ENCODE measurements at places on chromosomes 12 and 14.

- DNase-seq = no peak
These were observed 87.3 kb downstream of the DYRK2 start for GRCh38 chr12:67735868-67736267.

- DNase-seq = no peak
These were observed 161.2 kb downstream of the CAPZA3 start for GRCh38 chr12:18899162-18899561.

DNA sequence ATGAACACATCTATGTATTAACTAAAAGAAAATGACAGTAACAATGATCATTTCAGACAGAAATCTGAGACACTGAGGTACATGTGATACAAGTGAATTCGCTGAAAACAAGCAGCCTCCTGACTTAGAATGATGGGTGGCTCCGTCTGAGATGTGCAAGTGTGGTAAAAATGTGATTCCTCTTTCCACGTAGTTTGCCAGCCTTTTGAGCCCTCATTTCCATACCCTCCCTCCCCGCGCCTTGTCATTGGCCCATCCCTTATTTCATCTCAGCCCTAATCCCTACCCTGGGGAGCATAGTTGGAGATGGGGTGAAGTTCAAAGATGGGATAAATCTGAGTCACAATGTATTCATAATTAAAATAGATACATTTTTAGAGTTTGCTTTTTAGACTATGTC lies 107.8 kb downstream of the BMP4 start:
- DNase-seq = no peak

DNA sequence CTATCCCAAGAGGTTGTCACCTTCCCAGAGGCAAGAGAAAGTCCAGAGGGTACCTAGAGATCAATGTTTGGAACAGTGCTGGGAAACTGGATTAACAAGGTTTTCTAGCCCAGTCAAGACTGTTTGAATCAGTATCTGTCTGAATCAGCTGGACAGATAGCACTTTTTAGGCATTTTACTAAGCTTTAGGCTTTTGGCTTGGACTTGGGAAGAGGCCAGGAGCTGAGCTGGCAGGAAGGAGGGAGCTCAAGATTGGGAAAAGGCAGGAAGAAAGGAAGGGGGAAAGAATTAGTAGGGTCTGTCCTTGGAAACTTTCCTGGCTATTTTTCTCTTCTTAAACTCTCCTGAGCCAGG lies 8.3 kb downstream of the IKZF4 start:
- no peak for DNase-seq

DNA sequence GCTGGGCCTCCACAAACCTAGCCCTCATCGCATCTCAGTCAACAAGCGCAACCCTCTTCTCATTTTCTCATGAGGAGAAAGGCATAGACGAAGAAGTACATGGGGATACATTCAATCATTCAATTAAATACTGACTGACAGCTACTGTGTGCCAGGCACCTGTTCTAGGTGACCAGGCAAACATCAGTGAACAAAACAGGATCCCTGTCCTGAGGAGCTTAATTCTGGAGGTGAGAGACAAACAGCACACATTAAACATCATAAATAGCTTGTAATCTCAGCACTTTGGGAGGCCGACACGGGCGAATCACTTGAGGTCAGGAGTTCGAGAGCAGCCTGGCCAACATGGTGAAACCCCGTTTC lies 362 bp upstream of the ACYP1 start:
- DNase-seq = no peak

DNA sequence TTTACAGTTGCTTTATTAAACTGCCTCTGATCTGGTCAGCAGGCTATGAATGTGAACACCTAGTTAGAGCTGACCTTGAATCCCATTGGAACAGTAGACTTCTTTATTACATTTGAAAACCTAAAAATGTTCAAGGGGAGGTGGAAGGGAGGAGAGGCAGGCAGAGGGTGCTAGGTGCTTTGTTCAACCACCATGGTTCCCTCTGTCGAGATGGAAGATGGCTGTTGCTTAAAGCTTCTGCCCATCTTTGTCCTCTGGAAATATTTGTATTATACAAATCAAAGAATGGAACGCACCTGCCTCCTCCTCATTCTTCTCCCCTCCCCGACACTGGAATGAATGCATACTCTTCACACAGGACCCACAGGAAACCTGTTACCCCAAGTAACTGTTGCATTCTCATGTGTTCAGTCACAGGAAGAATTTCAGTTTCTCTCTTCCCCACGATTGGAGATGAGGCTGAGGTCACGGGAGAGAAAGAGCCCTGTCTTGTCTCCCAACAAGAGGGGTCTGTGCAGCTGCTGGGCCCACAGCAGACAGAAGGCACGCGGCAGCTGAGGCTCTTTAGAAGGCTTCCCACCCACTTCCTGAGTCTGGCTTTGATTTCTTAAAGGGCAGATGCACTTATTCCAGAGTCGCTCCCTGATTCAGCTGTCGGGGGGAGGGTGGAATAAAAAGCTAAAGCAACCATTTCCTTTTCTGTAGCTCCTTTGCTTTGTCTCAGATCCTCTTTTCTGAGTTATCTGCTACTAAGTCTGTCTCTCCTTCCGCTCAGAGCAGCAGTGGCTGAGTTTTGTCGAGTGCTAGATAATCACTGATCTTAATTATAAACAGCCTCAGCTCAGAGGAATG lies 217.9 kb upstream of the BTG1 start:
- no peak for DNase-seq

DNA sequence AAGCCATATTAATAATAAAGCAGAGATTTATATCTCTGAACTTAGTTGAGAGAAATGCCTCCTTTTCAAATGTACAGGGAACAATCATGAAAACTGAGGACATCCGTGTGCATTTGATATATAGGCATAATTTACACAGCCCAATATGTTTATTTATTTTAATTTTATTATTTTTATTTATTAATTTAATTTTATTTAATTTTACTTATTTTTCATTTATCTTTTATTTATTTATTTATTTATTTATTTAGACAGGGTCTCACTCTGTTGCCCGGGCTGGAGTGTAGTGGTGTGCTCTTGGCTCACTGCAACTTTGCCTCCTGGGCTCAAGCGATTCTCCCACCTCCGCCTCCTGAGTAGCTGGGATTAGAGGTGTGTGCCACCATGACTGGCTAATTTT lies 8.4 kb downstream of the TCL1A start:
- DNase-seq = no peak
